Activated naive CD4-positive, alpha-beta T cell (primary cell): ENCODE measurements at places on chromosomes 12 and 14.

GRCh38 chr12:80698847-80699542, 8.4 kb upstream of the MYF6 start:
- DNase-seq = no peak

- no peak for DNase-seq
These were observed 365.1 kb upstream of the DIO2 start for GRCh38 chr14:80576401-80576800.

- no peak for DNase-seq
These were observed 92.3 kb upstream of the BCAT1 start for GRCh38 chr12:25041006-25041741.

DNA sequence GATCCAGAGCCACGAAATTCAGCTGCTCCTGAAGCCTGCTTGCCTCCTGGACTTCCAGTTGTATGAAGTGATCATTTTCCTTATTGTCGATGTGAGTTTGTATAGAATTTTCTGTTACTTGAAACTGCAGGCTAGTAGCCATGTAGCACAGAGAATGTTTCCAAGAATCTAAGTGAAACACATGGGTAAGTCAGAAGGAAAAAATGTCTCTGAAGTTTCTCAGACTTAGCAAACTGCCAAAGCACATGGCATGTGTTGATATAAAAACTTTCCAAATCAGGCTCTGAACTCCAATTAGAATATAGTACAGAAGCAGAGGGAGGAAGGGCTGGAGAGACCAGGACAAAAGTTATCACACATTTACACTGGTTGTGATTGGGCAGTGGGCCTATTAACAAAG, 9.8 kb upstream of the PCNX1 start:
- DNase-seq = no peak

DNA sequence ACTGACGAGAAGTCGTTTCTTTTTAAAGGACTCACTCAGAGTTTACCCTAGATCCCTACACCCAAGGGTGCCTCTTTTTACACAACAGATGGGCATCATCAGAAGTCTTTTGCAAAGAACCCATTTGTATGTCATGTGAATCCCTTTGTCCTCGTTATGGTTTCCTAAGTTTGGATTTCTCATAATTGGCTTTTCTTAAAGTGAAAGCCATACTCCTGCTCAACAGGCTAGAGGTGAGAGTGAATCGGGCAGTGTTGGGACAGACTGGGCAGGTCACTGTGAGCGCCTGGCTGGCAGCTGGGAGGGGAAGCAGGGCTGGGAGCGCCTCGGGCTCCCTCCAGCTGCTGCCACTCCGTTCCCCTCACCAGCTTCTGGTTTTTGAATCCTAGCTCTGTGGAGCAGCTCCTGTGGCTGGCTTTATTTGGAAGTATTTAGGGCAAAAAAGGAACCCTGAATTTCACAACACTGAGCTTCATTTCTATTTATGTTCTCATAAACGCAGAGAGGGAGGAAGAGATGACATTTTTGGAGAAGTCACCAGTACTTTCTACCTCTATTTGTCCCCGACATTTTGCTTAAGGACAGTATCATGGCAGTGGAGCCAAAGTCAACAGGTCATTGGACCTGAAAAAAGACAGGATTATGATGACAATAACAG, 63.8 kb upstream of the ACTN1 start:
- no peak for DNase-seq

- DNase-seq = no peak
These were observed 33.7 kb upstream of the PPP1CC start for GRCh38 chr12:110776410-110776809.

GRCh38 chr12:108180255-108181094, 51.4 kb downstream of the WSCD2 start:
- DNase-seq = no peak

DNA sequence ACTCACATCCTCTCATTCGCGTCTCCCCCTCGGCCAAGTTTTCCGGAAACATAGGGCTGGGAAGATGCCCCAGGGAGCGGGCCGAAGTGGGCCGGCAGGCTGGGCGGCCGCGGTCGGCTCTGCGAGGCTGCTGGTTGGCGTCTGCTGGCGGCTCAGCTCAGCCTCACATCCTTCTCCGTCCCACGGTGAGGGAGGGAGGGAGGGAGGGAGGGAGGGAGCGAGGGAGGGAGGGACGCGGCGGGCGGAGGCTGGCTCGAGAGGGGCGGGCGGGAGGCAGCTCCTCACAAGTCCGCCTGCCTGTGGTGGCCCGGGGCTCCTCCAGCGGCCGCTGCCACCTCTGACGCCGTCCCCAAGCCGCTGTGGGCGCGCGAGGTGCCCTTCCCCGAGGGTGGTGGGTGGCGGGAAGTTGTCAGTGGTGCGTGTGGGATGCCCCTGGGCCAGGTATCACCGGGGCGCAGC, 93.8 kb downstream of the RFLNA start:
- DNase-seq = peak; percentile 3

DNA sequence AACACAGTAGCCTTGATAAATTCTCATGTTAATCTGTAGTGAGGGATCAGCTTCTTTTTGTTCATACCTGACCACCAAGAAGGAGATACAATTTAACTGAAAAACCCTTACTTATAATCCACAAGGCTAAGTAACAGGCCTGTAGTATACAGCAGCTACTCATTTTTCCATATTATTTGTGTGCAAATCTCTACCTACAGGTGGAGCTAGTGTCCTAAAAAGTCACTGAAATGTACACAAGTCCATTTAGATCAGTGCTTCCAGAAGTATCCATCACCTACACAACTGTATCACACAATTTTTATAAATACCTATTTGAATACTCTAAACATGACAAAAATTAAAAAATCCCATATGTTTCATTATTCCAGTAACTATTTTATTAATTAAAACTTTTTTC, 173.2 kb downstream of the SLC35F4 start:
- DNase-seq = no peak

- no peak for DNase-seq
These were observed 131.3 kb downstream of the KTN1 start for GRCh38 chr14:55711175-55711811.

DNA sequence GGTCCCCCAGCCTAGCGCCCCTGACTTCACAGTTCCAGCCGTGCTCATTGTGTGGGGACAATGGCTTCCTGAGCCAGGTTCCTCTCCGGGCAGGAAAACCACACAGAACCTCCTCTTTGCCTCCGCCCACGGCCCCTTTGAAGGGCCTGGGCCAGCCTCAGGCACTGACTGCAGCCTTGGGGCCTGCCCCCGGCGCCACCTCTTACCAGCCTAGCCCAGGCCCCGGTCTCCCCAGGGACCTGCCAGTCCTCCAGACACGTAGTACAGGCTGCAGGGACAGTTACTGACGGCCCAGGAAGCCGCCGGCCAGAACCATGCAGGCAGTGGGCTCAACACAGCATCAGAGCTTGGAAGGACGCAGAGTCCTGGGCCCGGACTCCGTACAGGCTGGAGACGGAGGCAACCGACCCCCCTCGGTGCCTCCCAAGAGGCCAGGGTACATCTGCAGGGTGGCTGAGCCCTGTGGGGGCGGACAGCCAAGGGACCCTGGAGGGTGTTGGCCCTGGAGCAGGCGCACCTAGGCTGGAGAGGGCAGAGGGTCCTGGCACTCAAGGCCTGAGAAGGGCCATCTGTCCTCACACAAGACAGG, 20.9 kb upstream of the NUDT14 start:
- no peak for DNase-seq

DNA sequence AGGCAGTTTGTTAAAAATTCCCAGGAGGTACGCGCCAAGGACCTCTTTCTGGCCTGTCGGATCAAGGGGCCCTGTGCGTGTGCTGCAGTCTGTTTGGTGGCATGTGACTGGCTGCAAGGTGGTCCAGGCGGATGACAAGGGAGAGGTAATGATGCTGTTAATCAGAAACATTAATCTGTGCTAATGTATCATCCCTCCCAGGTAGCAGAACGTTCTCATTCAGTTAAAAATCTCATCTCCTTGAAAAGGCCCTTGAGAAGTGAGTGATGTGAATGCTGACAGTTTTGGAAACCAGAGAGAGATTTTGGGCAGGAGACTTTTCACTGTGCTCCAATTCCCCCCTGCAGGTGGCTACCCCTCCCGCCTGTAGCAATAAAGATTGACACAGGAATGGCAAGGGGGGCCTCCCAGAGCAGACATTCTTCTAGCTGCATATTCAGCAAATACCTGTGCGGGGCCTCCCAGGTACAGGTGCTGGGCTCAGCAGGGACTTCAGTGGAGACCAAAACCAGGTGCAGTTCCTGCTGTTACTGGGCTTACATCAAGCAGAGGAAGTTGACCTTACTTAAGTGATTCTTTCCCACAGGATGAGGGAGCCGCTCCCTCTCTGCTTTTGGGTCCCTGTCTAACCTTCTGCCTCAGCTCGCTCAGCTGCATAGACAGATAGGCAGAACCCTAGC, 364.8 kb downstream of the CACNA1C start:
- DNase-seq = no peak

- DNase-seq = no peak
These were observed 115.6 kb downstream of the LRIG3 start for GRCh38 chr12:58804749-58805148.

DNA sequence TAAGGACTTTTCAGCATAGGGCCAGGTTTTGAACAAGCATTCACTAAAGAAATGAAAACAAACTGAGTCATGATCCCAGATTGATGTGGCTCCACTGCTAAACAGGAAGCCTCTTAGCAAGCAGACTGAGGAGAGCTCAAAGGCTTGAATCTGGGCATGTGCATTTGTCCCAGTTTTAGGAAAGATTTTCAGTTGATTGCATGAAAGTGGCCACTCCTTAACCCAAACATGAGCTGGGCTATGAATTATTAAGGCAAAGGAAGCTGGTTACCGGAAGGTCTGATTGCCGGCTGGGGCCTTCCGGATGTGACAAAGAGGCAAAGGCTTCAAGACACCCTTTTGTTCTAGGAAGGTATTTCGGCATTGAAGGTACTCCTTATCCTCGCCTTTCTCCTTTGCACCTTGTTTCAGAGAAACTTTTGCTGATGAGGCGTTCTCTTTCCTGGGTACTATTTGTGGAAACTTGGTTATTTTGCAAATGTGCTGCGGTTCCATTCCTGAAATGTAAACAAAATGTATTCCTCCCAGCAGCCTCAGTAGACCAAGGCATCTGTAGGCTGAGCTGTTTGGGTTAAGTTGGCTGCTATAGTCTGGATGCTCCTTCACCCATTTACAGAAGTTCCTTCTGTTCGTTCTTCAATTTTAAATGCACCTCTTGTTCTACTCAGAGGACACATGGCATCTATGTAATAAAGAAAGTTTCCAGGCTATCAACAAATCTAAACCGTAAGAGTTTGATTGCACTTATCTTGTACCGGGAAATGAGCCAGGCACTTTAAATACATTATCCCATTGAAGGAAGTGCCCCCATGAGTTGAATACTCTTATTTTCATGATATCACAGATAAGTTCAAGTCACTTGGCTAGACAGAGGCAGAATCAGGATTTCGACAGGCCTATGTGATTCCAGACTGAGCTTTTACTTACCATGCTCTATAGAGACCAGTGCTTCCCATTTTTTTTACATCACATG, 115.6 kb upstream of the METAP2 start:
- DNase-seq = no peak

DNA sequence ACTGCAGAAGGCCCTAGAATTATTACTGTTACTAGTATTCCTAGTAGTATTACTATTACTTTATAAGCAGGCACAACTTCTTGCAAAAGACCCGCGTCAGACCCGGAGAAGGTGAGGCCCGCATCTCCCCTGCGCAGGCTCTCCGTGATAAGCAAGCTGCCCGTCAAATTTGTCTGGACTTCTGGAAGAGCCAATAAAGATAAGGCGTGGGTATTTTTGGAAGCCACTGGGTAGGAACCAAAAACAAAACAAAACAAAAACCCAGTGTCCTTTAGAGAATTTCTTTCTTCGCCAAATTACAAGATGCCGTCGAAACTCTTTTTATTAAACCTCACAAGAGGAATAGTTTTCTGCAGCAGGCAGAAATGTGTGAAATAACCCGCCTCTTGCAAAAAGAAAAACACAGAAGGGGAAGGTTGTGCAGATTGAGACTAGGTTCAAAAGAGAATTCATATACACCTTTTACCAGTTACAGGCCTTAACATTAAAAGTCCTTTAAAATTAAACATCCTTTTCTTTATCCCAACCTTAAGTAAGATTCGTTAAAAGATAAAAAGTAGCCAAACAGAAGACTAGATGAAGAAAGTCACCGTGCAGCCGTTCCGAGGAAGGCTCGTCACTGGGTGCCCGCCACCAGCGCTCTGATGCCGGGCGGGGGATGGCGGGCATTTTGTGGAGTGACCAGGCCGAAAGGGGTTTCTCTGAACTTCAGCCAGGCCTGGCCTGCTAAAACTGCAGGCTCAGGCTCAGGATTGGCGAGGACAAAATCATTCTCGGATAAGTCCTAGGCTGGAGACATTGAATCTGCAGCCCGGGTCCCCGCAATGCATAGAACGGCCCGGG, 1.6 kb downstream of the TBX5 start:
- no peak for DNase-seq
